ENCODE measurements at places on chromosomes 1 and 21.
A peak's percentile ranks its signal among the peaks of the same experiment; 100 is the strongest.

DNA sequence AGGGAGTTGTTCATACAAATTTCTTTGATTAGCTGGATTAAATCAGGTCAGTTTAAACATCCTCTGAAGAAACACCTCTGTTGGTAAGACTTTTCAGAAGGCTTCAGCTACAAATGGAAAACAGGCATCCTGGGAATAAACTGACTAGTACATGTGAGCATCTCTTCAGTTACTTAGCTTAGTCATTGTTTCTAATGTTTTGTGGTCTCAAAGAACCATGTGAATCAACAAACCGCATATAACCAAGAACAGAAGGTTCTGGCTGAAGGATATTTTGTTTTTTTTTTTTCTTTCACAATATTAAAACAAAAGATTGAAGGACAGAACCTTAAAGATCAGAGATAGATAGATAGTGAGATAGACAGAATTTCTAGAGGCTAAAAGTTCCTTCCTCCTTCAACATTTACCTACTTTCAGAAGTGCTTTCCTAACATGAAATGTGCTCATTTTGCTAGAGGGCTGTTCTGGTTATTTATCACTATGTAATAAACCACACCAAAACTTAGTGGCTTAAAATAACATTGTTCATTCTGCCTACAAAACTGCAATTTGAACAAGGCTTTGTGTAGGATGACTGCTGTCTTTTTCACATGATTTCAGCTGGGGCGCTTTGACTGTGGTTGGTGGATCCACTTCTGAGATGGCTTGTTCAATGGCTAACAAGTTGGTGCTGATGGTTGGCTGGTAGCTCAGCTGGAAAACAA lies 119.8 kb upstream of the PTGFR start:
- peak; percentile 98 for DNase-seq

DNA sequence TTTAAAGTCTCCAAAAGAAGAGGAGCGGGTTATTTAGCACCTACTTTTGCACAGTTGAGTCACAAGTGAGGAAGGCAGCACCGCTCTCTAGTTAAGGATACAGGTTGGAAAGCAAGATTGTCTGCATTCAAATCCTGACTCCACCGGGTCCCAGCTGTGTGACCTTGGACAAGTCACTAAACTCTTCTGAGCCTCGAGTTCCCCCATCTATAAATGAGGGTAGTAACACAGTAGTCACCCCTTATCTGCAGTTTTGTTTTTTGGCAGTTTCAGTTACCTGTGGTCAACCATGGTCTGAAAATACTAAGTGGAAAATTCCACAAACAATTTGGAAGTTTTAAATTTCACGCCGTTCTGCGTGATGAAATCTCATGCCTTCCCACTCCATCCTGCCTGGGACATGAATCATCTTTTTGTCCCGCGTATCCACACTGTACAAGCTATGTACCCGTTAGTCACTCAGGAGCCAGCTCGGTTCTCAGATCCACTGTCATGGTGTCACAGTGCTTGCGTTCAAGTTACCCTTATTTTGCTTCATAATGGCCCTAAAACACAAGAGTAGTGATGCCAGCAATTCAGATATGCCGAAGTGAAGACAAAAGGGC lies 49.4 kb downstream of the CAPZB start:
- DNase-seq: peak; percentile 83

- DNase-seq: peak; percentile 41
Observed at GRCh38 chr1:152251391-152251790, 27.4 kb upstream of the HRNR start.

GRCh38 chr1:226872437-226872836 lies 2.0 kb downstream of the PSEN2 start:
- no peak for DNase-seq

- DNase-seq: peak; percentile 85
Observed at GRCh38 chr1:214993419-214993818, 89.1 kb upstream of the KCNK2 start.

DNA sequence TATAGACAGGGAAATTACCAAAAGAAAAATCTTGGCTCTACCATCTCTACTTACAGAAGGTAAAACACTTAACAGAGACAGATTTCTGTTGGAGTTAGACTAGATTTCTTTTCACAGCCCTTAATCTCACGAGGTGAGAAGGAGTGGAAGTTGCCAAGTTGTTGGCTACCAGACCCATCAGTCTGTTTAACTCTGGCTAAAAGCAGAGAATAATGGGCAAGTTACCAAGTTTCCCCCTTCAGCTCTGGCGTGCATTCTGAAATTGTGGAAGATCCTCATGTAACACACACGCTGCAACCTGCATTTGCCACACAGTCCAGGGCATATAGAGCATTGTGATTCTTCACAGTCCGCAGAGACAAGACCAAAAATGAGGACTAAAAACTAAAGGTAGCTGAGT lies 49.3 kb downstream of the STX6 start:
- DNase-seq: no peak

- peak; percentile 5 for DNase-seq
Observed at GRCh38 chr1:79896140-79896539, 889.6 kb upstream of the ADGRL4 start.

DNA sequence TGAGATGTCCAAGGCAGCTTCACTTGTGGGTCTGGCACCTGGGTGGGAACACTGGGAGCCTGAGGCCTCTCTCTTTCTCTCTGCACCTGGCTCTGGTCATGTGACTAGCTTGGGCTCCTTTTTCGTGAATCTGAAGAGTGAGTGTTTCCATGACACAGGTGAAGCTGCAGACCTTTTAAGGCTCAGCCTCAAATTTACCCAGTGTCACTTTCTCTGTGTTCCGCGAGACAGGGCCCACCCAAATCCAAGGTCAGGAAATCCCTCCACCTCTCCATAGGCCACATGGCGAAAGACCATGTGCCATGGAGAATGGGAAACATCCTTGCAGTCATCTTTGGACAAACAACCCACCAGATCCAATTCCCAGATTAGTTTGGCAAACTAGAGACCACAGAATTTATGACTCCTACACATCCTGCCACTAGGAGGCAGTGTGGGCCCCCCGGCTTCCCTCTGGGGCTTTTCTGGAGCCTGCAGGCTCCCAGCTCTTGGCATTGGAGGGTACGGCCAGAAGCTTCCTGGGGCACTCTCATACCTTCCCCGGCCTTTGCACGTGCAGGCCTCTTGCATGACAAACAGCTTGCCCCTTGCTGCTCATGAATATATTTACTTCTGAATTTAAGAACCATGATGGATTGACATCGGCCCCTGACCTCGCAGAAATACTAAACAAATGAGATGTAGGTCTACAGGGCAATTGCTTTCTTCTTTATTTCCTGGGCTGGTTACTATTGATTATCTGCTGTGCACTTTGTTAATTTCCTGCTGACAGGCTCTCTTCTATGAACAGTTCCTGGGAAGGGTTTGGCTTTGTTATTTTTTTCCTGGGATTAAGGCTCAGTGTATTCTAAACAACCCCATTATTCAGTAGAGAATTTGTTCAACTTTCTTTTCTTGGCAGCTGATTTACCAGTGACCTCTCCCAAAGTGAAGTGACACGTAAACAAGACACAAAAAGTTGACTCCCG lies 180.7 kb downstream of the KAZN start:
- peak; percentile 12 for DNase-seq

GRCh38 chr1:19664453-19665185 lies at the start of gene HTR6:
TSS of gene HTR6 (plus strand) at chr1:19664875. CDS start at chr1:19665754, 879 bp downstream.
- DNase-seq: no peak

- no peak for DNase-seq
Observed at GRCh38 chr1:26822737-26823395, 3.6 kb upstream of the ZDHHC18 start.

DNA sequence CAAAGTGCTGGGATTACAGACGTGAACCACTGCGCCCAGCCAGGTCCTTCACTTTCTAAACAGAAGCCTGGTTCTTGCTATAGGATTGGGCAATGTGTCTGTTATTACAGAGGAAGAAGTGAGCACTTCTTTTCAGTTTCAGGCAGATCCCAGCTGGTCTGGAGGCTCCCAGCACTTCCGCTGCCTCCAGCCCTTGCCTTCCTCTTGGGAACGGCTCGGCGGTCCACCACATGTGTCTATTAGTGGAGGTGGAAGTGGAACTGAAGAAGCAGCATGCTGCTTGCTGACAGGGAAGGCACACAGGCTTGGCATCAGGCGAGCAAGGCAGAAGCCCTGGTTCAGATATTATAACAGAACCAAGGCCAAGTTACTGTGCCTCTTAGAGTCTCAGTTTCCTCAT lies 17.0 kb downstream of the MKNK1 start:
- DNase-seq: no peak
